ENCODE measurements at places on chromosomes 13 and 19.
A peak's percentile ranks its signal among the peaks of the same experiment; 100 is the strongest.

GRCh38 chr19:2327773-2328400 is 499 bp downstream of the LSM7 start:
- DNase-seq = peak; percentile 81

DNA sequence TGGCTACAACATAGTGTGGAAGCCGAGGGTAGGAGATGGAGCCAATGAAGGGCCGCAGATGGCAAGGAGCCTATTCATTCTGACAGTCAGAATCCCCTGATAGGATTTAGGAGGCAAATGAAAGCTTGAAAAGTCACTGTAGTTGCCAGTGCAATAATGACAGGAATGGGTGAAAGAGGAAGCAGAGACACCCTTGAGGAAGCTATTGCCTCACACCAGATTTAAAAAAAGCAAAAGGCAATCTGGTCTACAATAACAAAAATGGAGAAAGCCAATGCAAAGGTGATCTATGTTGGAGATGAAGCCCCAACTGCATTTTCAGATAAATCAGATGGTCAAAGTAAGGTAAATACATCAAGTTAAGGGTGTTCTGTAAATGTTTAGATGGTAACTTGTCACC is 158.5 kb downstream of the TUBA3C start:
- no peak for DNase-seq

DNA sequence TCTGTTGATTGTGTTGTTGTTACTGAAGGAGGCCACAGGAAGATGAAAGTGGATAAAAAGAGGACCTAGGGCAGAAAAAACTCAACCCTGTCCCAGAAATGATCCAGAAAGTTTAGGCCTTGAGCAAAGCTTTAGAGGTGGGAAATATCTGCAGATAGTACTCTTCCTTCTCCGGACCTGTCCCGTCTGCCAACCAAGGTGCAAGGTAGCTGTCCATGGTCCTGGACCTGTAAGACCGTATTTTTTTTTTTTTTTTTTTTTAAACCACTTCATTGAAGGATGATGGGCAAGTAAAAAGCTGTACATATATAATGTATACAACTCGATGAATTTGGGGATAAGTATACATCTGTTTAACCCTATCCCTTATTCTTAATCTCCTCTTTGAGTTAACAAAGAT is 225.9 kb downstream of the OLFM4 start:
- peak; percentile 34 for DNase-seq

GRCh38 chr13:105220881-105221280 is 1314.6 kb downstream of the EFNB2 start:
- DNase-seq = no peak

DNA sequence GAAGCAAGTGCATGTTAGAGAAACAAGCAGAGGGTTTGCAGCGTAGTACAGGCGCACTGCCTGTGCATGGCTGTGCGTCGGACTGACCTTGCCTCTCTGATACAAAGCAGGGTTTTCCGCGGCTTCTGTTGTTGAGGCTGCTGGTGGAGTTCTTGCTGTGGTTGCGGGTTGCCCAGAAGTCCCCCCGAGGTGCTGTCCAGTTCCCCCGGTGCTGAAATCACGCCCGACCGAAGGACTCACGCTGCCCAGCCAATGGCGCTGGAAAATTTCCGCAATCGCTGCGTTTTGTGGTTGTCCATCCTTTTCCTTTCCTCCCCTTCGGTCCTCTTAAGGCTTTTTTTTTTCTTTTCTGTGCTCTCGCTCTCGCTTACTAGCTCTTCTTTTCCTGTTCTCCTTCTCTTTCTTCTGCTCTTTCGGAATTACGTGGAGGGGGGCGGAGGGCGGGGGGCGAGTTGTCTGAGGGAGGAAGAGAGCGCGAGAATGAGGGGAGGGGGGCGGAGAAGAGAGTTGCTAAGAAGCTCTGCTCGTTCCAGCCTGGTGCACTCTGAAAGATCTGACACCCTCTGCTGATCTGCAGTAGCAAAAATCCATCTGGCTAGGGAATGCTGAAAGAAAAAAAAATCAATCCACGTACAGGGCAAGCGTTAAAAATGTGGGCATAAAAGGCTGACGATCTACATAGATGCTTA is at the start of gene SLITRK1:
Gene SLITRK1 (minus strand): TSS at position 558 of the 689 bp plus-strand sequence. CDS start 967 bp downstream, outside the sequence.
- DNase-seq = peak; percentile 91

DNA sequence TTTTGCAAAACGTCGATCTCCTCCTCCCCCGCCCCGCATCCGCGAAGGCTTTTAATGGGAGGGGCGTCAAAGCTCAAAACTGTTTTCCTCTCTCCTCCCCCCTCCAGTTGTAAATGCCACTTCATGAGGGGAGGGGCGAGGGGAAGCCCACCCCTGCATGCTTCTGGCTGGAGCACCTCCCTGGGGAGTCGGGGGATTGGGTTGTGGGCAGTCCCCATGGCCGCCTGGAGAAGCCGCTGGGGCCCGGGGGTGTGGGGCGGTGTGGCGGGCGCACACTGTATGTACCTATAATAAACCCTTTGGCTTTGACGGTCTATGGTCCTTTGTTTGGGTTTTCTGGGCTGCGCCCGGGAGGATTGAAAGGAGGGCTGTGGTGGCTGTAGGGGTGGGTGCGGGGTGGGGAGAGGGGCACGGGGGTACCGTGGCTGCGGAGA is 505 bp upstream of the SHKBP1 start:
- DNase-seq = peak; percentile 60

GRCh38 chr19:17599780-17600179 is 44.3 kb downstream of the COLGALT1 start:
- DNase-seq = no peak

GRCh38 chr19:40411125-40411842 is 1.9 kb downstream of the PRX start:
- DNase-seq = no peak

GRCh38 chr19:40642051-40642706 is 41.0 kb downstream of the LTBP4 start:
- no peak for DNase-seq

GRCh38 chr19:13149628-13150186 is 468 bp downstream of the STX10 start:
- DNase-seq = peak; percentile 61

DNA sequence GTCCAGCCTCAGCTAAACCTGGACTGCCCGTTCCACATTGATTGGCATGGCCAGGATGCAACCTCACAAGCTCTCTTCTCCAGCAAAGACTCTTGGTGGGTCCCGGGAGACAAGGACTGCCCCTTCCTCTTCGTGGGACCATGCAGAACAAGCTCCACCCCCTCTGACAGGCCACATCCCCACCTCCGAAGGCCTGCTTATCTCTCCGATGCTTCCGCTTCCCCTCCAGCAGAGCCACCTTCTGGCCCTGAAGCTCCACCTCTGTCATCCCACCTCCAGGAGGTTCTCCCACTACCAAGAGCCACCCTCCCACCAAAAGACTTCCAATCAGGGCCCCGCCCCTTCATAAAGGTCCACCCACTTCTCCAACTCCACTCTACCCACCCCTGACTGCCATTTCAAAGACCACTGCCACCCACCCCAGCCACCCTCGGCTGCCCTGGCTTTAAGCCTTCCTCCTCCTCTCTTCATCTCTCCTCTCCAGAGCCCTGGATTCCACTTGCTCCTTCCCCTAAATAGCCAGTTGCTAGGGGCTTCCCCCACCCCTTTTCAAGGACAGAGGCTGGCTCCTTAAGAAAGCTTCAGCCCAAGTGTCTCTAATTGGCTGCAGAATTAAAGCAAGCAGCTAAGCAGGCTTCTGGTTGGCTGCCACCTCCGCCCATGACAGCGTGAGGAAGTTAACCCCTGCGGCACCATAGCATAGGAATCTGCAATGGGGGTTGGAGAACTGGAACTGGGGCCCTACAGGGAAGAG is 9.9 kb downstream of the LRFN1 start:
- peak; percentile 78 for DNase-seq

- peak; percentile 79 for DNase-seq
Observed at GRCh38 chr19:1503089-1503924, 9.5 kb downstream of the ADAMTSL5 start.

DNA sequence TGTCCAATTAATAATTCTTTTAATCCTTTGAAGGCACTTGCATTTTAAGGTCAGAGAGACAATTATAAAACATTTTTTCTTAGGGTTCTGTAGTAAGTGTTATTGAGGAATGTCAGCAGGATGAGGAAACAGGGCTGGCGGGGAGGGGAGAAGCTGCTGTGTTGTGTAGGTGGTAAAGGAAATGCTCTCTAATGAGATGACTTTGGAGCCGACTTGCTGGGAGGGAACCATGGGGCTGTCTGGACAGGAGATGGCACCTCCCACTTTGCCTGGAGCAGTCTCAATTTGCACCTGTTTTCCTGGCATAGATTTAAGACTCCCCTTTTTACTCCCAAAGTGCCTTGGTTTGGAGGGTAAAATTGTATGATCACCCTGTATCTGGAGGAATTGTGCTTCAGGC is 230.4 kb downstream of the ATP8A2 start:
- peak; percentile 48 for DNase-seq

DNA sequence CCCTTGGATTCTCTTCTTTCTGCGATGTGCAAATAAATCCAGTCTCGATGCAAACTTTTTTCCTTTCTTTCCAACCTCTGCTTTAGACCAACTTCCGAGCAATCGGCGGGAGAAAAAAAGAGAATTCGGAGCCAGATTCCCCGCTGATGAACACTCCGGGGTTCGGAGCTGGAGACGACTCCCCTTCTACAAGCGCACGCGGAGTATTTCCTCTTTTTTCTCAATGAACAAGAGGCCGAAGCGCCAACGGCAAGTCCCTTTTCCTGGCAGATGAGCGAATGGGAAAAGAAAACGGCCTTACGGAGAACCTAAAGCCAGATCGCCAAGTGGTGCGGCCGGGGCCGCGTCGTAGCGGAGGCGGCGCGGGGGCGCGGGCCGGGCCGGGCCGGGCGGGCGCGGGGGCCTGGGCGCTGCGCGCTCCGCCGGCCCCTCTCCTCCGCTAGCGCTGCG is 250 bp downstream of the SPRY2 start:
- DNase-seq = no peak

DNA sequence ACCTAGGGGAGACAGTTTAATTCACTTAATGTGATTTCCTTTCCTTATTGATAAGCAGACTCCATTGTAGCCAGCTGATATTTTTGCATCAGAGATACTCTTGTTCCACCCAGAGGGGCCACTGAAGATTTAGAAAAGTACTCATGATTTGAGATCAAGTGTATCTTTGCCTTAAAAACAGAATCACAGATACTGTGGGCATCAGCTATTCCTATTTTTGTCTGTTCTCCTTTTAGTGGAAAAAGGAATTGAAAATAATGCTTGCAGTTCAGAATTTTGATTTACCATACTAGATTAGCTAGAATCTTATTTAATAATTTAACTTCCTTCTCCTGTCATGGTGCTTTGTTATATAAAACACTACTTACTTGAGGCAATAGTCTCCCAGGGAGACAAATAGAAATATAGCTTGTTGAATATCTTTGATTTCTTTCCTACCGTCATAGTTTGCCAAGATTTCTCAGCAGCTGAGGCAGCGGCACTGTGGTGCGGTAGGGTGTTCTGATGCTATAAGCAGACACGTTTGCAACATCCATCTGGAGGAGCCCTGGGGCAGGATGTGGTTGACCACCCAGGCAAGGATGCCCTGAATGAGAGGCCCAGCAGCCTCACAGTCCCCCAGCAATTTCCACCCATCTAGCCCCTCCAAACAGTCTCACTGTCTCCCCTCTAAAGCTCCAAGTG is 47.0 kb upstream of the RAP2A start:
- DNase-seq = no peak

GRCh38 chr13:103772576-103772975 is 706.4 kb upstream of the SLC10A2 start:
- DNase-seq = no peak

GRCh38 chr19:31252441-31252840 is 96.8 kb downstream of the TSHZ3 start:
- no peak for DNase-seq

DNA sequence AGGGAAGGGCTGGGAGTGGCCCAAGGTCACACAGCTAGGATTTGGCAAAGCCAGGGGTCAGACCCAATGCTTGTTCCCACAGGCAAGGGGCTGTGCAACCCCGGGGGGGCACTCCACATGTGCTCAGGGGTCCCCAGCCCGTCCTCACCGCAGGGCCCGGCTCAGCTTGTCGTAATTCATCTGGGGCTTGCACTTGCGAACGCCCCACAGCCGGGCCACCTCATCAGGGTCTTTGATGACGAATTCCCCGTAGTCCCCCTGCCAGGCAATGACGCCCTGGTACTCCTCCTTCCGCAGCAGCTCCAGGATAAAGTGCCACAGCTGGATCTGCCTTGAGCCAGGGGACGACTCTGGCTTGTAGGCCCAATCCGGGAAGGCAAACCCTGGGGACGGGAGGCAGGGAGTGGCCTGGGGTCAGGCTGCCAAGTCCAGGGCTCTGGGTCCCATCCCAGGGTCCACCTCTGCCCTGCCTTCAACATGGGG is 4.7 kb downstream of the ERF start:
- no peak for DNase-seq

DNA sequence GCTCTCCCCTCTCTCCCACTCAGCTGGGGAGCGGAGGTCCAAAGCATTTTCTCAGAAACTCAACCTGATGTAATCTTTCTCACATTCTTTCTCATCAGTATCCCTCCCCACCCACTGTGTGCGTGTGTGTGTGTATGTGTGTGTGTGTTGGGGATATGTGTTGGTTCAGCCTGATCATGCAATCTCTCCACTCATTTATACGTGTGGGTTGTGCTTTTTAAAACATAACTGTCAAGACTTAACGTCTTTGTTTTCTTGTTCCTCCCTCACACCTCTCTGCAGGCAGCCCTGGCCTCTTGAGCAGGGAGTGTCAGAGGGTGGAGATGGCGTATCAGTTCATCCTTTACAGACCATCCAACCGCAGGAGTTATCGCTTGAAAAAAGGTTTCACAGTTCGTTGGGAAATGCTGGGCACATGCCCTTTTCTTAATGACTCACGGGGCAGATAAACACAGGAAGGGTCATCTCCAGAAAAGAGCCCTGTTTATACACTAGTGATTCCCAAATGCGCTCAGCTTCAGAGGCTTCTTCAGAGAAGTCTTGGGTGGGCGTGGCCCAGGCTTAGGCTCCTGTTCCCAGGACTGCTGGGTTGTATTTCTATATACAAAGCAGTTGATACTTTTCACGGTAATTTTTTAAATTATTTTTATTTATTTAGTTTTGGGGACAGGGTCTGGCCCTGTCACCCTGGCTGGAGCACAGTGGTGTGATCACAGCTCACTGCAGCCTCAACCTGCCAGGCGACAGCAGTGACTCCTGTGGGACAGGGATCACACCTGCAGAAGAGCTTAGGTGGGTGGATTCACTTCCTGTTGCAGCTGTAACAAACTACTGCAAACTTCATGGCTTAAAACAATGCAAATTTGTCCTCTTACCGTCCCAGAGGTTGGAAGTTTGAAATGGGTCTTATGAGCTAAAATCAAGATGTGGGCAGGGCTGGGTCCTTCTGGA is 60.3 kb downstream of the CCDC70 start:
- peak; percentile 25 for DNase-seq

- DNase-seq = peak; percentile 66
Observed at GRCh38 chr13:84605927-84606326, 723.7 kb upstream of the SLITRK1 start.

- no peak for DNase-seq
Observed at GRCh38 chr19:2750808-2751437, 11.1 kb upstream of the SLC39A3 start.

- DNase-seq = peak; percentile 62
Observed at GRCh38 chr19:3365836-3366752, at the start of gene NFIC. Gene NFIC, plus strand, starts transcription at chr19:3366583. Its CDS starts 54 bp downstream, at chr19:3366637.

- DNase-seq = no peak
Observed at GRCh38 chr19:50340331-50340730, 11.2 kb upstream of the KCNC3 start.
